ENCODE measurements at places on chromosomes 7 and 10.

GRCh38 chr7:82904871-82905270, 257.8 kb downstream of the PCLO start:
- no peak for DNase-seq

GRCh38 chr10:29276251-29276850, 12.5 kb upstream of the LYZL1 start:
- DNase-seq: no peak

GRCh38 chr10:11712744-11713143, 29.4 kb upstream of the ECHDC3 start:
- DNase-seq: no peak

- no peak for DNase-seq
Measured at GRCh38 chr10:59265141-59265540, 88.7 kb downstream of the PHYHIPL start.

DNA sequence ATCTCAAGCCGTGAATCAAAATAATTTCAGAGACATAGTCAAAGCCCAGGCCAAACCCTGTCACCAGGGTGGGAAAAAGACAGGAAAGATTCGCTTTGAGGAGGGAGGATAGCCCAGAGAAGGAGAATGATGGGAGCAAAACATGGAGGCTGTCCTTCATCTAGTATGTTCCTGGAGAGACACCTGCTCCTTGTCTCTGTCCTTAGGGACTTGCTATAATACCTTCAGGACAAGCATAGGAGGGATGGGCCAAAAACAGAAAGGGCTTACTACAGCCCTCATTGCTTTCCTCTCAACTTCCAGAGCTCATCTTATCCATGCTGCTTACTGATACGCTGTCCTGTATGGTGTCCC, 593.7 kb downstream of the LRMDA start:
- no peak for DNase-seq

DNA sequence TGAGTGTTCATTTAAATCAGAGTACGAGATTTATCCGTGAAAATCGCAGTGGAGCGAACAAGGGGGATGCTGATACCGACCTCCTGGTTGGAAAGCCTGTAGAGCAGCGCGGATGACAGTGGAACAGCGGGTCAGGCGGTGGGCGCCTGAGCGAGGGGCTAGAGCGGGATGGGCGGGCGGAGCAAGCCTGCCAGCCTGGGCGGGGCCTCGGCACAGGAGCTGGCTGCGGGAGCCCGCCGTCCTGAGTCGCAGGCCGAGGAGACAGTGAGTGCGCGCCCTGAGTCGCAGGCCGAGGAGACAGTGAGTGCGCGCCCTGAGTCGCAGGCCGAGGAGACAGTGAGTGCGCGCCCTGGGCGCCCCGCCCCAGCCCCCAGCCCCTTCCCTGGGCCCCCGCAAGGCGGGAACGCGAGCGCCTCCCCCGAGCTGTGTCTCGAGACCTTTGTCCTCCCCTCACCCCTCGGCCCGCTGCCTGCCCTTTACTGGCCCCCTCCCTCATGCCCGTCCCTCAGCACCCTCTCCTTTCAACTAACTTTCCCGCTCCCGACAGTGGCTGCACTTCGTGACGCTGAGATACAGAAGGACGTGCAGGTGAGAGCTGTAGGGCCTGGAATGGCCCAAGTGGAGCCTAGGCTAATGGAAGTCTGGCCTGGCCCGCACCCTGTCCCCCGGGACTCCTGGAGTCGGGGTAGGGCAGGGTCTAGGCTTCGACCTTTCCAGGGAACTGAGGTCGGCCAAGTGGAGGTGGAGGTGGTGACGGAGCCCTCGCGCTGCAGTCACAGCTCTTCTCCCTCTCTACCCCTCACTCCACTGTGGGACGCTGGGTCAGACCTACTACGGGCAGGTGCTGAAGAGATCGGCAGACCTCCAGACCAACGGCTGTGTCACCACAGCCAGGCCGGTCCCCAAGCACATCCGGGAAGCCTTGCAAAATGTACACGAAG, at the start of gene AS3MT:
AS3MT (plus strand) TSS at position 213 of the 941 bp plus-strand sequence; CDS start at position 336, 123 bp downstream.
- no peak for DNase-seq

- no peak for DNase-seq
Measured at GRCh38 chr7:143983960-143984359, 16.2 kb upstream of the OR6B1 start.

GRCh38 chr10:119706521-119707278, 19.1 kb upstream of the INPP5F start:
- no peak for DNase-seq

- DNase-seq: no peak
Measured at GRCh38 chr10:86103391-86104101, 263.0 kb downstream of the GRID1 start.

GRCh38 chr10:4514445-4515108, 311.4 kb upstream of the AKR1E2 start:
- no peak for DNase-seq

GRCh38 chr10:93813507-93814465, 56.0 kb downstream of the LGI1 start:
- no peak for DNase-seq

DNA sequence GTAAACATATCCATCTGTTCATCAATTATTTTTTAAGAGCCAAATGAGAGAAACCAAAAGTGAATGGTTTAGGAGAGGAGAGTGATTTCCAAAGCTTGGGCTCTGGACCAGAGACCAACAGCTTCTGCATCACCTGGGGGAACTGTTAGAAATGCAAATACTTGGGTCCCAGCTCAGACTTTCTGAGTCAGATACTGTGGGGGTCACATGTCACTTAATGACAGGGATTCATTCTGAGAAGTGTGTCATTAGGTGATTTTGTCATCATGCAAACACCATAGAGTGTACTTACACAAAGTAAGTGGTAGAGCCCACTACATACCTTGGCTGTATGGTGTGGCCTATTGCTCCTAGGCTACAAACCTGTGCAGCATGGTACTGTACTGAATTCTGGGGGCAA, 128.5 kb upstream of the PRR15 start:
- no peak for DNase-seq

DNA sequence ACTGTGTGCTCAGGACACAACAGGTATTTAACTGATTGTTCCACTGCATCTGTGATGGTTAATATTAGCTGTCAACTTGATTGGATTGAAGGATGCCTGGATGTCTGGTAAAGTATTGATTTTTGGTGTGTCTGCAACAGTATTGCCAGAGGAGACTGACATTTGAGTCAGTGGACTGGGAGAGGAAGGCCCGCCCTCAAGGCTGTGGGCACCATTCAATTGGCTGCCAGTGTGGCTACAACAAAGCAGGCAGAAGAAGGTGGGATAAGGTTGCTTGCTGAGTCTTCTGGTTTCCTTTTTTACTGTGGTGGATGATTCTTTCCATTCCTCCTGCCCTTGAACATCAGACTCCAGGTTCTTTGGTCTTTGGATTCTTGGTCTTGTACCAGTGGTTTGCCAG, 137.1 kb upstream of the FAM13C start:
- no peak for DNase-seq

DNA sequence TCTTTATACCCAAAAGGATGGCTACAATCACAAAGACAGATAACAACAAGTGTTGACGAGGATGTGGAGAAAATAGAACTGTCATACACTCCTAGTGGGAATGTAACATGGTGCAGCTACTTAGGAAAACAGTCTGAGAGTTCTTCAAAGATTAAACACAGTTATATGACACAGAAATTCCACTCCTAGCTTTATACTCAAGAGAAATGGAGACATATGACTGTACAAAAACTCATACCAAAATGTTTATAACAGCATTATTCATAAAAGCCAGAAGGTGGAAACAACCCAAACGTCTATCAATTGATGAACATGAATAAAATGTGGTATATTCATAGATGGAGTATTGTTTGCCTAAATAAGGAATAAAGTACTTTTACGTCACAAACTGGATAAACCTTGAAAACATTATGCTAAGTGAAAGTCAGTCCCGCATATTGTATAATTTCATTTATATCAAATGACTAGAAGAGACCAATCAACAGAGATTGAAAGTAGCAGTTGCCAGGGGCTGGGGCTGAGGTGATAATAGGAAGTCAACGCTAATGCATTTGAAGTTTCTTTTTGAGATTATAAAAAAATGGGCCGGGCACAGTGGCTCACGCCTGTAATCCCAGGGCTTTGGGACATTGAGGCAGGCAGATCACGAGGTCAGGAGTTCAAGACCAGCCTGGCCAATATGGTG, 61.6 kb upstream of the SRPK2 start:
- no peak for DNase-seq

DNA sequence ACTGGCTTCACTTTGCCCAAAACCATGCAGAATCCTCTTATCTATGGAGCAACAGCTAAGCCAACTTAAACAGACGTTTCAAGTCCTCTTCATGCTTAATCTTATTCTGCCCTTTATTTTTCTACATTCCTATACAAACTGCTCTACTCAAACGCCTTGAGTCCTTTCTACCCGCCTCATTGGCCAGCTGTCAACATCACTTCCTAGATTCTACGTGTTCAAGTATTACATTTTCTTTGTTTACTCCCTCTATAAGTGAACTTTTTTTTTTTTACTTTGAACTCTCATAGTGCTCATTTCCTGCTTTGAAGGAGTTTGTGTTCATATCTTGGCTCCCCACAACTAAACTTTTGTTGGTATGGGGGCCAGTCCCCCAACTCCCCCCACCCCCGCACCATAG, 28.9 kb upstream of the SLC26A5 start:
- no peak for DNase-seq

DNA sequence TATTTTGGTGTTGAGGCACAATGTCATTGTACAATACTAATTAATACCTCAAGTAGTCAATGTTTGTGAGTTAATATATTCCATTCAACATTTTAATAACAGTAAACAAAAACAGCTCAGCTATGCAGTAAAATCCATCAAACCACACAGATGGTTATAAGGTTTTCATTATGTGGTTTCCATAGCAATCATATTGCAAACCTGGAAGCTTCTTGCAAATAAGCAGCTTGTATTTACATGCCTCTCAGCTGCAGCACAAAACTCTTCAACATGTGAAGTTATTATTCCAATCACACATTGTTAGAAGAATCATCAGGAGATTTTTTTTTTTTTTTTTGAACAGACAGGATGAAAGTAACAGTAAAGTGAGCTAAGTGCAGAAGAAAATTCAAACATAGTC, 170.2 kb downstream of the SKAP2 start:
- DNase-seq: peak; percentile 86

DNA sequence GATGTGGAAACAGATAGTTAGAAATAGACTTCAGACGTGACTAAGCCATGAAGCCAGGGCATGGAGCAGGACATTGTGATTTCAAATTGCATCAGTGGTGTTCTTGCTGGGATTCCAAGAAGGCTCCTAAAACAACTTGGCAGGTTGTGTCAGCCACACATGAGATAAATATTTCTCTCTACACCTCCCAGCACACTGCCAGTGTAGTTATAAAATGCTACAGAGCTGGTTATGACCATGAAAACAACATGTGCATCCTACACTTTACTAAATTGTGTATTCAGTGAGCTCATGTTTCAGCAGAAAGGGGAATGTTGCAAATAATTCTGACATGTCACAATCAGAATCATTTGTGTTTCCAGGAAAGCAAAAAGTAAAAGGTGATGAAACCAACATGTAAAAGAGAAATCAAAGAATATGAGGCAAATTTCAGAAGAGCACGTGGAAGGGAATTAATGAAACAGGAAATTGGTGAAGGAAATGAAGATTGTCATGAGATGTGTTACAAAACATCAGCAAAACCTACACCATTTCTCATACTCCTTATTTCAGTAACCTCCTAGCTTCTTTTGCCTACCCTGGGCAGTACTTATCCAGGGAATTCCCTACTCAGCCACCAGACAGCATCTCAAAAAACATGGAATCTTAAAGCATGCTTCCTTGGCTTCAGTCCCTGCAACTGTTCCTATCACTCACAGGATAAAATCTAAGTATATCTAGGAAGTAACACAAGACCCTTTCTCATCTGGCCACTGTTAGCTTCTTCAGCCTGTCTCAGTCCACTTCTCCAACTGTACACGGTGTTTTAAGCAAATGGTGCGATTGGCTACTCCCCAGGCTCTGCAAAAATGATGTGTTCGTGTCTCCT, 5.8 kb upstream of the CYP3A7 start:
- DNase-seq: no peak

- no peak for DNase-seq
Measured at GRCh38 chr10:99698504-99699080, 33.3 kb downstream of the COX15 start.

GRCh38 chr7:41629711-41630111, 73.2 kb downstream of the INHBA start:
- no peak for DNase-seq

DNA sequence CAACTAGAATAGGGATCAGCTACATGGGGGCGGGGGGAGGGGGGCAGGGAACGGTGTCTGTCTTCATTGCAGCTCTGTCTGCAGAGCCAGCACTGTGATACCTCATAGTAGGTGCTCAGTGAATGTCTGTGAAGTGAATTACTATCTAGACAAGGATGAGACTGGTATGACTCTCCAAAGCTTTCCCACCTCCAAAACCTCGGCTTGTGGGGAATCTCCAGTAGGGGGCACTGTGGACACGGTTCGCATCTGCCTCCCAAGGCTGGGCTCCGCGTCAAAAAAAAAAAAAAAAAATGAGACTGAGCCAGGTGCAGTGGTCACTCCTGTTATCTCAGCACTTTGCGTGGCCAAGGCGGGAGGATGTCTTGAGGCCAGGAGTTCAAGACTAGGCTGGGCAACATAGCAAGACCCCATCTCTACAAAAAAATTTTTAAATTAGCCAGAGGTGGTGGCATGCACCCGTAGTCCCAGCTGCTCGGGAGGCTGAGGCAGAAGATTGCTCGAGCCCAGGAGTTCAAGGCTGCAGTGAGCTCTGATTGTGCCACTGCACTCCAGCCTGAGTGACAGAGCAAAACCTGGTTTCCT, 9.6 kb downstream of the TRIM56 start:
- no peak for DNase-seq

GRCh38 chr7:2271273-2272026, 29.4 kb downstream of the NUDT1 start:
- no peak for DNase-seq

GRCh38 chr10:110916554-110917346, 2.2 kb downstream of the BBIP1 start:
- DNase-seq: no peak

GRCh38 chr7:107398161-107398560, 71.7 kb upstream of the GPR22 start:
- DNase-seq: no peak

GRCh38 chr7:22140578-22140977, 194.9 kb upstream of the CDCA7L start:
- no peak for DNase-seq

GRCh38 chr10:6223981-6224380, 21.2 kb downstream of the PFKFB3 start:
- DNase-seq: no peak

DNA sequence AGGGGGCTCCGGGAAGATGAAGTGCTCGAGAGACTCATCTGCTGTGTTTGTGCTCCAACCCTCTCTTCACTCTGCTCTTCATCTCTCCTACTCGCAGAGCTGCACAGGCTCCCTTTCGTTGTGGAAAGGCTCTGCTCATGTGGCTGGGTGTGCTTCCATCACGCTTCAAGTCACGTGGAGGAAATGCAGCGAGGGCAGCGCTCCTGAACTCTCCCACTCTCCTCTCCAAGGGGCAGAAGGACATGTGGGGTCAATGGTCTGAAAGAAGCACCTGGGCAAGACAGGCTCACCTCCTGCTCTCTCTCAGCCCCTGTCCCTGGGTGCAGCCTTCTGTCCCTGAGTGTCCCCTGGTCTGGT, 72.6 kb downstream of the USP6NL start:
- DNase-seq: no peak
